T-cell (primary cell): ENCODE measurements at places on chromosomes 12 and 14.

DNA sequence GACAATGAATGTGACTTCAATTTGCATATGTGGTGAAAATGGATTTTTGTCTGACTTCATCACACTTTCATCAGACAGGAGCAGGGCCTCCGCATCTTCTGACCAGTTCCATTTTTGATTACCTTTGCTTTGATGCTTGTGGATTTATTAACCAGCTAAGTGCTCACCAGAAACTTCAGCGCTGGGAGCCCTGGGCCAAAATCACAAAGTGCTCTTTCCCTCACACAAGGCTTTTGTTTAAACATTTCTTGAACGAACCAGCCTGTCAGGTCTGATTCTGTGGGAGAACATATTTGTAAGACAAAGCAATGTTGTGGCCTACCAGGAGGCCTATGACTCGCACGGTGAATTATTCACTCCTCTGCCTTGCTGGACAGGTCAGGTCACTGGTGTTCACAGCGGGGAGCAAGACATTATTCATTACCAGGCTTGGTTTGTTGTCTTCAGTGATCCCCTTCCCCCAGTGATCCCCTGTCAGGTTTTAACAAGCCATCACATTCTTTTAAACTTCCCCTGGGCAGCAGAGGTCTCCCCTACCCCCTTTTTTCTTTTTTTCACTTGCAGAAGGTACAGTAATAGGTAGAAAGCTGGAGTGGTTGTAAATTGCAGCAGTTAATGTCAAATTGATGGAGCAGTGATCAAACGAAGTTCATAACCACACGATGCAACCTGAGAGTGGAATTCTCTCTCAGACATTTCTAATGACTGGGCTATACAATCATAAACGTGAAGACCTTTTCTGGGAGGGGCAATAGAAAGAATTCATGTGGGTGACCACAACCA is 167.5 kb upstream of the PRICKLE1 start:
- DNase-seq, result no peak

DNA sequence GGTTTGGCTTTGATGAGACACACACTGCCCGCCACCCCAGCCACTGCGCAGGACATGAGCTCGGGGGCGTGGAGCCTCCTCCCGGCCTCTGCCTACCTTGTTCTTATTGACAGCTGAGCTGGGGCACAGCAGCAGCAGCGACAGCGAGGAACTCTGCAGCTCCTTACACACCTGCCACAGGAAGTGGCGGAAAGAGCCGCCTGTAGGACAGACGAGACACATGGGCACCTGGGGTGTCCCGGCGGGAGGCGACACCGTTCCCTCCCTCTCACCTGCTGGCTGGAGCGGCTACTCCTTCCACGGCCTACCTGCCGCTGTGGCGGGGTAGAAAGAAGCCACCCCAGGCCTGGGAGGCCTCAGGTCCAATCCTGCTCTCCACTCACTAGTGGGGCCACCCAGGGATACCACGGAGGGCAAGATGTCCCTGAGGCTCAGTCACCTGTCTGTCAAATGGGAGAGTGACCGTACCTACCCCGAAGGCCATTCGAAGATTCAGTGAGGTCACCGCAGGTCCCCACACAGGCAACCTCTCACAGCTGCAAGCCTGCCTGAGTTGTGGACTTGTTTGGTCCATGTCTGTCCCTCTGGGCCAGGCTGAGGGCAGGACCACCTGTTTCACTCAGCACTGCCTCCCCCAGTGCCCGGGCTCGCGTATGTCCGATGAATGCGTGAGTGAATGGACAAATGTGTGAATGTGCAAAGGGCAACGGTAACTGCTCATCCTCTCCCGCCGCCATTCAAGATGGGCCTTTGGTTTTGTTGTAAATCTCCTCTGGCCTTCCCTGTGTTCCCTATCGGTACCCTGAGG is 42.6 kb downstream of the TRAFD1 start:
- no peak for DNase-seq

- DNase-seq, result no peak
Measured at GRCh38 chr12:112586148-112586783, 167.5 kb downstream of the PTPN11 start.

- no peak for DNase-seq
Measured at GRCh38 chr12:30047516-30048254, 263.9 kb upstream of the TMTC1 start.

GRCh38 chr14:102825307-102826095 is 48.3 kb downstream of the TRAF3 start:
- DNase-seq, result no peak
